Neural crest cell (in vitro differentiated cells): ENCODE measurements at places on chromosomes 5 and 9. TPM values are rescaled to one million over a fixed set of nuclear protein-coding genes. Genes with fewer than 3 reads are reported as not detected.

DNA sequence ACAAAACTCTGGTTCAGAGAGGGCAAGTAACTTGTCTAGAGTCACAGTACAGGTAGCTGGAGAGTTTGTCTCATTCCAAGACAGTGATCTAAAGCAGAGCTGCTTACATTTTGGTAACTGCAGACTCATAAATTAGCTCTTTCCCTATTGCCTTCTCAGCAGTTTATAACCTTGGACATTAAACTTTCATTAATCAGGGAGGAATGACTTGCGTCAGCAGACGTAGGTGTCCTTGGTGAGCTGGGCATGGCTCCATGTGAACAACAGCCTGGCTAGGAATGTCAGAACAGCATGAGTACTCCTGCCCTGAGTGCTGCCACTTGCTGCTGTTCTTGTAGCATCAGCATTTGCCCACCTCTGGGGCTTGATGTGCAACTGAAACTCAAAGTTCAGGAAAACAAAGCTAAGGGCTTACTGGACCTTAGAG, 2.2 kb upstream of the ALDOB start:
- no peaks in the 10 kb centered on the region for H3K36me3 ChIP-seq
- no peaks in the 10 kb centered on the region for H3K4me1 ChIP-seq
- H3K4me3 ChIP-seq, result no peak overlapping the region

DNA sequence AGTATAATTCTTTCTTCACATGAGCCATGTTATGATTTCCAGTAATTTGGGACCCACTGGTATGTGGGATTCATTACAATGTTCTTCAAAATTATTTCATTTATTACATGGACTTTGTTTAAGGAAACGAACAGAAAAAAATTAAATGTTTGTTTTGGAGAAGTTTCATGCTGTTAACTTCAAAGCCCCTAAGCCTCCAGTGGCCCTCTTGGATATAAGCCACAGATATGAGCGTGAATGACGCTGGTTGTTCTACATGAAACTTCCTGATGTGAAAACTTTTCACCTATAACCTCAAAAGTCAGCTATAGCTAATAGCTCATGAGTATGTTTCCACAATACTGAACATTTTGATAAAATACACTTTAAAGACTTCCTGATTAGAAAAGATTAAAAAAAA, 334.2 kb downstream of the PDE4D start:
- no peaks in the 10 kb centered on the region for H3K36me3 ChIP-seq
- H3K27ac ChIP-seq, result no peak overlapping the region
- no peak for DNase-seq

DNA sequence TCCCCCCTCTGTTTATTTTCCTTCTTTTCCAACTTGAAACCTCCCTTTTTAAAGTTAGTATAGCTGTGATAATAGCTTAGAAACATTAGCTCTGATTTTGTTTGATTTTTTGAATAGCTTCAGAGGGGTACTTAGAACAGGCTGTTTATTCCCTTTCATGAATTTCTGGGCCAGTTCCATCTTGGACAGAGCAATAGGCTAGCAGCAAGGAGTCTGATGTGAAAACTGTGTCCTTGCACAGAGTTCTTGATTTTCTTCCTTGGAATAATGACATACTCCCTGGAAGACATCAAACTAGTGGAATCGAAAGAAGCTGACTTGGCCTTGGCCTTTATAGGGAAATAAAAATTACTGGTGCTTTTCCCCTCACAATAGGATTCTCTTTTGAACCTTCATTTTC, 32.9 kb downstream of the NTRK2 start:
- H3K36me3 ChIP-seq, result peaks cover 4% of the 10 kb centered on the region
- DNase-seq, result no peak
- H3K27ac ChIP-seq, result no peak overlapping the region

- DNase-seq, result no peak
- peaks cover 25% of the 10 kb centered on the region for H3K36me3 ChIP-seq
- no peak overlapping the region for H3K27ac ChIP-seq
Observed at GRCh38 chr9:33318225-33318624, 27.9 kb downstream of the NFX1 start.

DNA sequence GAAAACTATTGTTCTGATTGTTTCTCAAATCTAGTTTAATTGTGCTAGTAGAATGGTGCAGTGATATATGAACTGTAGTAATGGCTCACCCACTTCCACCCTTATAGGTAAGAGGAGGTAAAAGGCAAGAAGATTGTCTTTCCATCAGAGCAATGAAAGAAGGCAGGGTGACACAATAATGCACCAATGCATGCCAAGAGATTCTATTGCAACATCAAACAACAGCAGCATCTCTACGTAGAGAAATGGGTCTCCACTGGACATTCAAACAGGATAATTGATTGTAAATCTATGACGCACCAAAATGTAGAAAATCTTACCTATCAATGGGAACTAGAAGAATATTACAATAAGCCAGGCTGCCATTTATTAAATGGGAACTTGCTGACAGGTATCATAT, 107.0 kb upstream of the ISL1 start:
- no peak for DNase-seq
- no peaks in the 10 kb centered on the region for H3K27me3 ChIP-seq
- H3K36me3 ChIP-seq, result no peaks in the 10 kb centered on the region
- peaks cover 7% of the 10 kb centered on the region for H3K4me1 ChIP-seq

- H3K36me3 ChIP-seq, result no peaks in the 10 kb centered on the region
- no peak overlapping the region for H3K4me3 ChIP-seq
- no peaks in the 10 kb centered on the region for H3K27me3 ChIP-seq
- H3K27ac ChIP-seq, result no peak overlapping the region
- DNase-seq, result no peak
Observed at GRCh38 chr5:167709625-167710024, 581.8 kb upstream of the WWC1 start.

DNA sequence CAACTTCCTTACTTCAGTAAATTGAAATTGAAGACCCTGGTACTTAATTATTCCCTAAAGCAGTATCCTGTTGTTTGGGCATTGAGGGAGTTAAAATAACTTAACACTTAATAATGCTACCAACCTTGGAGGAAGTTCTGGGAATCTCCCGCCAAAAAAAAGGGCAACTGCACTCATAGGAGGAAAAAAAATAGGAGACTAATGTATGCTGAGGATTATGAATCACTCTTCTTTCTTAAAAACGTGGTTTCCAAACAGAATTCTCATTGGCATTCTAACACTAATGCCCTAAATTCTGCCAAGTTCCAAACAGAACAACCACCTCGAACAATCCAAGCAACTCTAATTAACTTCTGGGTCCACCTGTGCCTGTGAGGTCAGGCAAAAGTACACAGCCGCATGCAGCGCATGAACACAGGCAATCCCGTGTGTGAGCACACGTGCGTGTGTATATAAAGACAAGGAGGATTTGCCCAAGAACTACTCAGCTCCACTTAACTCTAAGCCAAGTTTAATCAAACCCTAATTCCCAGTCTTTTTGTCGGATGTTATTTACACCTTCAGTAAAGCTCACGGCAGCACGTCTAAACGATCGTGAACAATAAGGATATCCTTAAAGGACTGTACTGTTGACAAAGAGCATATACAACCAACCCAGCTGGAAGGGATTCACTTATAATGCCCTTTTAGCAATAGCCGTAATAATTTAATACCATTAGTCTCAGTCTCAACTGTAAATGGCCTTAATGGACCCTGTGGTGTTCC, 78.4 kb downstream of the EBF1 start:
- H3K4me1 ChIP-seq, result peaks cover 68% of the 10 kb centered on the region
- H3K27me3 ChIP-seq, result no peaks in the 10 kb centered on the region
- DNase-seq, result no peak
- no peaks in the 10 kb centered on the region for H3K36me3 ChIP-seq
- H3K27ac ChIP-seq, result no peak overlapping the region

- DNase-seq, result no peak
- peaks cover 4% of the 10 kb centered on the region for H3K4me1 ChIP-seq
- H3K36me3 ChIP-seq, result no peaks in the 10 kb centered on the region
- no peak overlapping the region for H3K27ac ChIP-seq
Observed at GRCh38 chr5:53359916-53360517, 120.4 kb upstream of the FST start.

GRCh38 chr9:69173891-69174615, at the start of gene TJP2:
Gene TJP2, plus strand, starts transcription at chr9:69174277. Its CDS starts 96 bp downstream, at chr9:69174373.
- no peaks in the 10 kb centered on the region for H3K36me3 ChIP-seq
- no peak within 1 kb of the TSS for H3K27ac ChIP-seq
- H3K4me3 ChIP-seq, result peak within 1 kb of the TSS; percentile 88

Gene GM2A
- 25.5 and 27.6 TPM in 2 replicates for total RNA-seq

- no peaks in the 10 kb centered on the region for H3K36me3 ChIP-seq
- no peak overlapping the region for H3K27ac ChIP-seq
- no peak overlapping the region for H3K4me3 ChIP-seq
- H3K27me3 ChIP-seq, result no peaks in the 10 kb centered on the region
- DNase-seq, result peak; percentile 17
Observed at GRCh38 chr5:54443270-54443669, 12.2 kb upstream of the HSPB3 start.

DNA sequence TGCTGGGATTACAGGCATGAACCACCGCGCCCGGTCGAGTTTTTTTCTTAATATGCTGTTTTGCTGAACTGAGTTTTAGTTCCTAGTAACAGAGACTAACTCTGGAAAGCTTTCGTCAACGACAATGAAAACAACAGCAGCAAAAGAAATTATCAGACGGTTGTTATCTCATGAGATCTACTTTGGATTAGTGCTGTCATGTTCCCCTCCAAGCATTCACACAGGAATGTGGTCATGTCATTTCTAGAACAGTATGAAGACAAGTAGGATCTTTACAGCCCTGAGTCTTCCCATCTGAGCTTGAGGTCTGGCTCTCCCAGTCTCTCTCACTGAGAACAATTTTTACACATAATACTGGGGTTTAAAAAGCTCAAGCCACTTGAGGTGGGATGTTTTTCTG, 4.0 kb upstream of the ANKRD33B start:
- no peaks in the 10 kb centered on the region for H3K36me3 ChIP-seq
- H3K27me3 ChIP-seq, result peaks cover 83% of the 10 kb centered on the region
- no peaks in the 10 kb centered on the region for H3K4me1 ChIP-seq

Gene DMRT3
- total RNA-seq, result not detected in 2 replicates

GRCh38 chr5:135423846-135424168, 23.3 kb downstream of the DCANP1 start:
- H3K4me1 ChIP-seq, result no peaks in the 10 kb centered on the region
- no peak for DNase-seq
- H3K27ac ChIP-seq, result no peak overlapping the region
- no peaks in the 10 kb centered on the region for H3K36me3 ChIP-seq

Gene KIF27
- total RNA-seq, result 9.4 and 10.6 TPM in 2 replicates

DNA sequence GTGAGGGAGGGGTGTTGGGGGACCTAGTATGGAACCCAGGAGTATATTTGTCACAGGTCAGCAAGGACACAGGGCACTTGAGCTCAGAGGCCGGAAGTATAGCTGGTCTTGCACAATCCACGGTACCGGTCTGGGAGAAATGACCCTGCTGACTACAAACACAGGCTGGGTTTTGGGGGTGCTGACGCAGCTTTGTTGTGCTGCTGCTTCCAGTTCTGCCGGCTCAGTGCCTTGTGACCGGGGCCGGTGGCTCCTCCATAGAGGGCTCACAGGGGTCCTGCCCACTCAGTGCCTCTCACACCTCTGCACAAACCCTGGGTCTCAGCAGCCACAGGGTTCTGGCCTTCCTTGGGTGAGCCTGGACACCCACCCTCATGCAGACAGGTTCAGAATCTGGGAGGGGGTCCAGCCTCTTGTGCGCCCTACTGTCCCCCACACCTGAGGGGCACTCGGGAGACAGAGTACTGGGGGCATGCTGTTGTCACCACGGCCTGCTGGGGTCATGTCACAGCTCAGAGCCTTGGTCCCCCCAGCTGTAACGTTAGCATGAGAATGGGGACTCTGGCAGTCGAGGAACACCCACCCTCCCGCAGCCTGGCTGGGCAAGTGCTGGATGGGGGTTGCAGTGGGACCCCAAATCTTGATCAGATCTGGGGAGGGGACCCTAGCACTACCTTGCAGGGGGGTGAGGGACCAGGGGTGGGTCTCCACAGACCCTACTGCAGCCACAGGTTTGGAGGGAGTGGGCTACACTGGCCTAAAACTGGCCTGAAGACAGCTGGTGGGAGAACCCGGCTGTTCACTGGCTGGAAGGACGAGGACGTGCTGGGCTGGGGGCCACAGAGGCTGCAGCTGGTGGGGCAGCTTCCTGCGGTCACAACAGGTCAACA, 17.7 kb downstream of the NINJ1 start:
- H3K4me1 ChIP-seq, result no peaks in the 10 kb centered on the region
- H3K27me3 ChIP-seq, result no peaks in the 10 kb centered on the region
- no peak overlapping the region for H3K4me3 ChIP-seq
- H3K27ac ChIP-seq, result no peak overlapping the region

Gene POU5F2
- 0.55 and 0.68 TPM in 2 replicates for total RNA-seq

- H3K27me3 ChIP-seq, result no peaks in the 10 kb centered on the region
- H3K4me3 ChIP-seq, result no peak overlapping the region
- no peaks in the 10 kb centered on the region for H3K4me1 ChIP-seq
- H3K36me3 ChIP-seq, result peaks cover 3% of the 10 kb centered on the region
- no peak for DNase-seq
- no peak overlapping the region for H3K27ac ChIP-seq
Observed at GRCh38 chr9:22740781-22741180, 294.2 kb downstream of the DMRTA1 start.

- H3K4me3 ChIP-seq, result no peak overlapping the region
- no peaks in the 10 kb centered on the region for H3K4me1 ChIP-seq
- no peak for DNase-seq
- H3K27ac ChIP-seq, result no peak overlapping the region
- no peaks in the 10 kb centered on the region for H3K27me3 ChIP-seq
- H3K36me3 ChIP-seq, result no peaks in the 10 kb centered on the region
Observed at GRCh38 chr5:53276825-53277224, 167.3 kb upstream of the MOCS2 start.

GRCh38 chr9:94981723-94982090, 255.2 kb downstream of the AOPEP start:
- H3K27me3 ChIP-seq, result no peaks in the 10 kb centered on the region
- H3K27ac ChIP-seq, result peak overlapping the region; percentile 14
- H3K4me3 ChIP-seq, result no peak overlapping the region
- no peaks in the 10 kb centered on the region for H3K36me3 ChIP-seq
- peaks cover 49% of the 10 kb centered on the region for H3K4me1 ChIP-seq
- no peak for DNase-seq

DNA sequence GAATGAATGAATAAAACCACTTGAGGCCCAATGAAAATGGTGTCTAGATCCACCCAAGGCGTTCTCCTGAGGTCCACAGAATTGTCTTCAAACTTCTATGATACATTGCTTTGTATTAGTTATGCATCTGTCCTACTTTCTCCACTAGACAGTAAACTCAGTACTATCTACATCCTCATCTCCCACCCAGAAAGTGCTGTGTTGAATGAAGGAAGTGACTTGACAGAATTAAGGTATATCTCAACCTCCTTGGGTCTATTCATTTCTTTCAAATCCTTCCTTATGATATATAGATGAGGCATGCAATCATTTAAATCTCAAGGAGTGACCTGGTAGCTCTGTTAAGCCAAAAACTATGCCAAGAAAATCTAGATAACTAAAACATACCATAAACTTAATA, 15.7 kb upstream of the PDCL start:
- peaks cover 10% of the 10 kb centered on the region for H3K27me3 ChIP-seq
- peaks cover 2% of the 10 kb centered on the region for H3K36me3 ChIP-seq
- peaks cover 5% of the 10 kb centered on the region for H3K4me1 ChIP-seq

Gene TRIP13
- total RNA-seq, result 27.6 and 32.6 TPM in 2 replicates

Gene GOLM1
- 105 and 111 TPM in 2 replicates for total RNA-seq

DNA sequence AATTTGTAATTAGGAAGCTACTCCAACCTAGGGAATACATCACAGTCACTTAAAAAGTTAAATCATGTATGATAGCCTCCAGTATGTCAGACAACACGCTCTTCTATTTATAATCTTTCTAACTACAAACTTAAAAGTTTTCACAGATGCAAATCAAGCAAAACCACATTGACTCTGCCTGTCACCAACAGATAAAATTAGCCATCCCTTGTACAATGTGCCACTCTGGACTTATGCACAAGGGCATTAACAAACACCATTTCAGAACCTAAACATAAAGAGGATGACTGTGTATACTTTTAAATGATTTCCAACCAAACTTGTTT, 14.7 kb downstream of the ERP44 start:
- no peaks in the 10 kb centered on the region for H3K4me1 ChIP-seq
- DNase-seq, result no peak
- H3K27ac ChIP-seq, result no peak overlapping the region
- H3K36me3 ChIP-seq, result no peaks in the 10 kb centered on the region
- no peak overlapping the region for H3K4me3 ChIP-seq
- no peaks in the 10 kb centered on the region for H3K27me3 ChIP-seq

Gene SMIM27
- 10.2 and 13.6 TPM in 2 replicates for total RNA-seq

Gene CBY3
- not detected in 2 replicates for total RNA-seq
